NCI-H1105 treated with DMSO at 0.1 percent for 48 hours (cell line): ENCODE measurements at places on chromosomes 2 and 18.

DNA sequence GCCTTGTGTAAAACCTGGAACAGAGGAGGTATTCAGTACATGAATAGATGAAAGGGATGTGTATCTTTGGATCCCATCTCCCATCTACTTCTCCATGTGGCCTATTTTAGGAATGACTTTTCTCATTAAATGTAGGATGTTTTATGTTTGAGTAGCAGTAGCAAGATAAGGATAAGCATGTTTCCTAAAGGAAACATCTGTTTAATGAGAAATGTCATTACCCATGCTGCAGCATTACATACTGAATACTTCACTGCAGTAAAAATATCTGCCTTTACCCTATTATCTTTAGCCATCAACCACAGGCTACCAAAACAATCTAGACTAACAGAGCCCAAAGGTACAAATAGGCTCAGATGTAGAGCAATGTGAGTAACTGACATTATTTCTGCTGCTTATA is 419.2 kb upstream of the CYRIA start:
- no peak for DNase-seq

- no peak for DNase-seq
These were observed 11.9 kb downstream of the TWIST2 start for GRCh38 chr2:238859636-238860347.

DNA sequence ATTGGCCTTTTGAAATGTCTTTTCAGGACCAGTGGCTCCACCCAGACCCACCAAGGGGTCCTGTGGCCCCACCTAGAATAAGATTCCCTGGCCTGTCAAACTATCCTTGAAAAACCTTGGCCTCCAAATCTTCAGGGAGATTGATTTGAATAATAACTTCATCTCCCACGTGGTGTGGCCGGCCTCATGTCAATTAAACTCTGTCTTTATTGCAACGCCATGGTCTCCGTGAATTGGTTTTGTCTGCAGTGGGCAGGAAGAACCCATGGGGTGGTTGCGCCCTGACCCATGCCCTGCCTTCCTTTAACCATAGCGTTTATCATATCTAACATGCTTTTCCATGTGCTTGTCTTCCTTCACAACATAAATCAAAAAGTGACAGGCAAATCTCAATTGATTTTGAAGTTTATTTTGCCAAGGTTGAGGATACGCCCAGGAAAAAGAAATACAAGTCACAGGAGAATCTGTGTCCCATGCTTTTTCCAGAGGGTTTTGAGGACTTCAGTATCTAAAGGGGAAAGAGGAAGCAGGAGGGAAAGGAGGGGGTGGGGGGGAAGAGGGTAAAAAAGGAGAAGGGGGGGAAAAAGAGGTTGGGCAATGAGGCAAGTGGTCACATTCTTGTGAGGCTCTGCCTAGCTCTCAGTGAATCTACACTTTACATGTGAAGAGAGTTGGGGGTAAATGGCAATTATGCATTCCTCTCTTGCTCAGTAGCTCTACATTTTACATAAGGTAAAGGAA is 66.5 kb upstream of the CABLES1 start:
- no peak for DNase-seq

DNA sequence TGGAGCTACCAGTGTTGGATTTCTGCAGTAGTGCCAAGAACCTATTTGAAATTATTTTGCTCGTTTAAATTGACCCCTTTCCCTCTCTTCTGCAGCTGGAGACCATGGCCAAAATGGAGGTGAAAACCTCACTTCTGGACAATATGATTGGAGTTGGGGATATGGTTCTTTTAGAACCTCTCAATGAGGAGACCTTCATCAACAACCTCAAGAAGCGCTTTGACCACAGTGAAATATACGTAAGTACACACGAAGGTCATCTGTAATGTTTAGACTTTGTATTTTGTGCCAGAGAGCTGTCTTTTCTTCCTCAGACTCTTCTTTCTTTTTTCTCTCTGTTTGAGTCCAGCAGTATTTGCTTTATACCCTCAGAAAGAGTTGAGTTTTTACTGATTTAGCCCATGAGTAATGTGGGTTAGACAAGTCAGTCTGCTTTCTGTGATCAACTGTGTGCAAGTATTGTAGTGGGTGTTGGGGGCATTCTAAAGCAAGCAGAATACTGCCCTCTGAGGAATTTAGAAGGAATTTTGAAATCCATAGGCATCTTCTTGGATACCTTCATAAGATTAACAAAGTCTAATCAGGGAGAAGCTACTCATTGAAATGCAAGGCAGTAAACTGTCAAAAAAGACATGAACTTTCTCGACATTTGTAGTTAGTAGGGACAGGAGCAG is 31.7 kb downstream of the MYO1B start:
- no peak for DNase-seq

- no peak for DNase-seq
These were observed 578.6 kb upstream of the CHAC2 start for GRCh38 chr2:53188851-53189510.

- no peak for DNase-seq
These were observed 451.4 kb upstream of the ST6GAL2 start for GRCh38 chr2:107337209-107337898.

- no peak for DNase-seq
These were observed 69.8 kb upstream of the TANK start for GRCh38 chr2:161090411-161090810.

DNA sequence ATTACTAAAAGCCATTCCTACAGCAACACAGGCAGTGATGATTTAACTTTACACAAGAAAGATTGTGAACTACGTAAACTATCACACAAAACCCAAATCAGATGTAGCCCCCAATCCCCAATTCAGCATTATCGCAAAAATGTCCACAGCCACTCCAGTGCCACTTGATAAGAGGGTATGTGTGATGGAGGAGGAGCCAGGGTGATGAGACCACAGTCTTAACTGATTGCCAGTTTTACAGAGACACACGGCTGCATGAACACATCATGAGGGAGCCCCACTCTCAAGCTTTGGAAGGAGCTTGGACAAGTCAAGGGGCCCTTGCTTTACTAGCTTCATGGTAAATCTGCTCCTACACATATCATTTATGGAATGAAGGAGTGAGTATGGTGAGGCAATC is 116.0 kb downstream of the FAM161A start:
- DNase-seq = no peak

- DNase-seq = peak; percentile 38
These were observed 119.1 kb downstream of the LRATD1 start for GRCh38 chr2:14751581-14751980.

- no peak for DNase-seq
These were observed 45.5 kb downstream of the SLC14A2 start for GRCh38 chr18:45660746-45661145.
